ENCODE measurements at places on chromosomes 3 and 15.

- H3K4me1 ChIP-seq: no peaks in the 10 kb centered on the region
- no peak overlapping the region for H3K4me3 ChIP-seq
- no peaks in the 10 kb centered on the region for H3K27me3 ChIP-seq
- no peak overlapping the region for H3K27ac ChIP-seq
- H3K36me3 ChIP-seq: no peaks in the 10 kb centered on the region
These were observed 424.3 kb upstream of the TPRG1 start for GRCh38 chr3:188747489-188747888.

DNA sequence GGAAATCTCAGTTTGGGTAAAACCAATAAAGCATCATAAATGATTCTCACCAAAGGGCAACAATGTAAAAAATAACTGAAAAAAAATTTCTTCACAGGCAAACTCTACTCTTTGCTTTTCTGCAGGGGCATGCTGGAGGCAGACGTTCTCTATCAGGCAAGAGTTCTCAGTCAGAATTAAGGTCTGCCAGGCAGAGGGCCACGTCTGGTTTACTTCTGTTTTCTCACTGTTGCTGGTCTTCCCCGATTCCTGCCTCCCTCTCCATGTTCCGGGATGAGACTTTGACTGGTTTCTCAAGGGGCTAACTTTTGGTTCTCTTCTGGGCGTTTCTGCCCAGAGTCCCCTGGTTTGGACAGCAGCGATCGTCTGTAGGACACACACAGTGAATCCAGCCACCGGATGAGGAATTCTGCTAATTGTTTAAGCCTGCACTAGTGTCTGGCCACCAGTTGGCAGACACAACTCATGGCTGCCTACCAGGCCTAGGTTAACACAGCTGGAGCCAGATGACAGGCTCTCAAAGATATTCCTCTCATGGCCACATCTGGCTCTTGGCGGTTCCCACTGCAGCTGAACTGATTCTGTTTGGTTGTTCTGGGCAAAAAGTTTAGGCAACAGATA is 273.1 kb downstream of the FOXP1 start:
- no peaks in the 10 kb centered on the region for H3K36me3 ChIP-seq
- no peak overlapping the region for H3K27ac ChIP-seq
- no peak overlapping the region for H3K4me3 ChIP-seq
- peaks cover 22% of the 10 kb centered on the region for H3K4me1 ChIP-seq
- no peaks in the 10 kb centered on the region for H3K27me3 ChIP-seq

DNA sequence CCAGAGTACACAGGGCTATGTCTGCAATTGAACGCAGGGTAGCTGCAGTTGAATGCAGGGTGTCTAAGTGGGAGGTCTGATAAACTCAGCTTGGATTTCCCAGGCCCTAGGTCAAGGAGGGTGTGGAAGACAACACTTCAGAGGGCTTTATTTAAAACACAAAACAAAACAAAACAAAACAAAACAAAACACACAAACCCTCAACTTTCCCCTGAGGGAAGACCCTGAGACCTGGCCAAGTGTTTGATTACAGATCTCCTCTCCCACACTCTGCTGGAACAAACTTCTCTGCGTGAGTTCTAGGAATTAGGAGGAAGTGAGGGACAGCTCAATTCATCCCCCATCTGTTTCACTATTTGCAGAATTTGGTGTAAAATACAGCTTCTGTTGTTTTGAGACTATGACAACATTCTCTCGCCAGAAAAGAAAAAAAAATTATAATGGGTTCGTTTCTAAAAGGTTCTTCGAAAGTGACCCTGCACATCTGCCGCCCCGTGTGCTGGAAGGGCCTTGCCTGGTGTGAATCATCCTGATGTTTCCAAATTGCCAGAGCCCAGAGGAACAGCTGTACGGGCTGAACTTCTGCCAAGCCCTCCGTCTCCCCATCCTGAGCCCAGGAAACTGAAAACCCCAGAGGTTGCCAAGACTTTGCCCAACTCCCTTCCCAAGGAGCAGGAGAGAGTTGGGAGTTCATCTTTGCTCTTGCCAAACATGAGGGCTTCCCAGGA is 73.3 kb upstream of the RAD18 start:
- no peak overlapping the region for H3K4me3 ChIP-seq
- no peak for DNase-seq
- H3K4me1 ChIP-seq: no peaks in the 10 kb centered on the region
- H3K27me3 ChIP-seq: no peaks in the 10 kb centered on the region
- no peaks in the 10 kb centered on the region for H3K36me3 ChIP-seq

DNA sequence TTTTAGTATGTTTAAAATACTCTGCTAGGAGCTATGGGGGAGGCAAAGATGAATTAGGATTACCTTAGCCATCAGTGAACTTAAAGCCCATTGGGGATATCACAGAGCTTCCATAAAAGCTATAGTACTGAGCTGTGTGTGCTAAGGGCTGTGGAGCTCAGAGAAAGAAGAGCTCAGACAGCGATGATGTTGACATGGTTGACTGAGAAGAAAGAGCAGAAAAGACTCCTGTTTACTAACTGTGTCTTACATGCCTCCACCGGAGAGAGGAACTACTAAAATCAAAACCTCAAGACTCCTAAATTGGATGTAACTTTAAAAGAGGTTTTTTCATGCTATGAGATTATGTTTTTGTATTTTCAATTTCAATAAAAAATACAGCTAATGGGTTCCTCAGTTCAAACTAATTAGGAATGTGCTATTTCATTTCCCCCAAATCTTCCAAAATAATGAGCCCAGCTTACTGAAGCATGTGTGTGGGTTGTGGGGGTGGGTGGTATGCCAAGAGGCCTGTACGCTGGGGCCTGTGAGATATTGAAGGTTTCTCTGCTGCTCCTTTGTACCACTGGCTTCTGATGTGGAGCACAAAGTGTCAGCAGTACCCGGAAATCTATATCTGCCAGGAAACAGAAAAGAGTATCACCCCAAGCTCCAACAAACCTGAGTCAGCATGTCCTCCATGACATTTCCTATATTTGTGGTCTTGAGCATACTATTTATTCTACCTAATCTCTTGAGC is 22.7 kb downstream of the DGKG start:
- H3K4me3 ChIP-seq: no peak overlapping the region
- H3K27ac ChIP-seq: no peak overlapping the region
- H3K4me1 ChIP-seq: no peaks in the 10 kb centered on the region
- no peaks in the 10 kb centered on the region for H3K27me3 ChIP-seq
- no peak for DNase-seq

- H3K27ac ChIP-seq: no peak overlapping the region
- DNase-seq: no peak
- H3K4me1 ChIP-seq: no peaks in the 10 kb centered on the region
These were observed 285.3 kb downstream of the CADM2 start for GRCh38 chr3:85244091-85244490.

- H3K36me3 ChIP-seq: no peaks in the 10 kb centered on the region
- H3K27me3 ChIP-seq: no peaks in the 10 kb centered on the region
- H3K27ac ChIP-seq: no peak overlapping the region
- DNase-seq: no peak
- no peak overlapping the region for H3K4me3 ChIP-seq
- no peaks in the 10 kb centered on the region for H3K4me1 ChIP-seq
These were observed 17.4 kb downstream of the CSPG4 start for GRCh38 chr15:75695220-75695619.

DNA sequence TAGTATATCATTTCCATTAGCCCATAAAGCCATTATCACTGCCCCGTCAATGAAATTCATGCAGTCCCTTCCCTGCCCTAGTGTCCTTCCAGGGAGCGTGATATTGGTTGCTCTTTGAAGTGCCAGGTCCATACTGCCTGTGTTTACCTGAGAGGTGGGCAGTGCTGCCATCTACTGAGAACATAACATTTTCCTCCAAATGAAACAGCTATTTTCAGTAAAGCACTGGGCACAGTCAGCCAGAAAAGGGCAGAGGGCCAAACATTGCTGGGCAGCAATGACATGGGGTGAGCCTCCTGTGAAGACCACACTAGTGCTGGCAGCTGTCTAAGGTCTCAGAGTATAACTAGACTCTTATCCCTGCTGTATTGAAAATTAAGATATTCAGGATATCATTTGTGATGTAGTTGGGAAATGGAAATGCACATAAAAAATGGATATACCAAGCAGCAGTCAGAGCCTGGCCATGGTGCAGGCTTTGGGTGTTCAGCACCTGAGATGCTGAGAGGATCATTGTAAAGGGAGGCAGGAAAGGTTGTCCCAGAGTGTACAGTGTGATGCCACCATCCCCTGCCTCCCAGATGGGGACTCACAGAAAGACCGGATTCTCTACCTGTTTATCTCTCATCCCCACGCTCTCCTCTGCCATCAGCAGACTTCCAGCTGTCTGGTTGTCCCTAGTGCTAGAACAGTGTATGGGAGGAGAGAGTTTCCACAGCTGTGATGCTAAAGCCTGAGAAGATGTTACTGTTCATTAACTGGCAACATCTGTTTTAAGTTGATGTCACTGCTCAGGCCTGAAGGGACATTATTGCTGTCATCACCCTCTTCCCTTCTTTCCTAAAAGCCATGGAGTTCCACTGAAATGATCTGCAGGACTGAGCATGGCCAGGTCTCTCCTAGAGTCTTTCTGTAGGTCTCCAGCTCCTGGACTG is 108.8 kb downstream of the ARNT2 start:
- H3K36me3 ChIP-seq: no peaks in the 10 kb centered on the region
- H3K4me3 ChIP-seq: no peak overlapping the region
- no peaks in the 10 kb centered on the region for H3K4me1 ChIP-seq
- H3K27ac ChIP-seq: no peak overlapping the region

DNA sequence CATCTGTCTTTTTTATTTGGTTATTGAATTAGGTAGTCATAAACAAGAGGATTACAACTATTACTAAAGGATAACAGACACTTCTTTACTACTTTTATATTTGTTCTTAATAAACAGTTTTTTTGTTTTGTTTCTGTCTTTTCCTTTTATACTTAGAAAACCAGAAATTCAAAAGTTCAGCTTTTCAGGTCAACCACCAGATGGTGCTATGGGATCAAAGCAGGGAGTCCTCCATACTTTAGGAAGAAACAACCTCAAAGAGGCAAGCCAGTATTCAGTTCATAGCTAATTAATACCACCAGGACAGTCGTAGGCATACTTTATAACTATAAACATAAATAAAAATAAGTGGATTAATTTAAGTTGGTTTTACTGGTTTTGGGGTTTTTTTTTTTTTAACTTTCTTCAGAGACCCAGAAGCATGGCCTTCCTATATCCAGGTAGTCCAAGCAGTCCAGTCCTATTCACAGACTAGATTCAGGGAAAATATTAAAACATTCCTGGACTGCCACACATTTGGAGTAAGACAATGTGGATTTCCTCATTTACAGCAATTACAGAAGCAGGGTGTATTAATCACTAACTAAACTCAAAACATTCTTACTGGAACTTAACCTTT is 16.0 kb upstream of the EID1 start:
- no peaks in the 10 kb centered on the region for H3K36me3 ChIP-seq
- H3K27ac ChIP-seq: no peak overlapping the region
- no peaks in the 10 kb centered on the region for H3K27me3 ChIP-seq
- no peak for DNase-seq
- no peaks in the 10 kb centered on the region for H3K4me1 ChIP-seq
- H3K4me3 ChIP-seq: no peak overlapping the region

Data from effector memory CD4-positive, alpha-beta T cell (primary cell).